ENCODE measurements at places on chromosomes 11 and 22. TPM values are rescaled to one million over a fixed set of nuclear protein-coding genes. Genes with fewer than 3 reads are reported as not detected.

DNA sequence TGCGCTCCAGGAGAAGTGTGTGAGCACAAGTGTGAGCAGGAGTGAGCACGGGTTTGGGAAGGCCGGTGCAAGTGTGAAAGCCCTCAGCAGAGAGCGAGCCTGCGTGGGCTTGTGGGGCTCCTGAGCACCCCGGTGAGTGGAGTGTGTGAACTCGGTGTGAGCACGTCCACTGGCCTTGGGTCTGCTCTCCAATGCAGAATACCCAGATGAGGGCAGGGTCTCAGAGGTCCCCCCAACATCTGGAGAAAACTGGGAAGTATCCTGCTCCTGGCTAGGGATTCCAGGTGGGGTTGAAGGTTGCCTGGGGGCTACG lies 1.2 kb downstream of the ESRRA start:
- DNase-seq: no peak

GRCh38 chr11:17294033-17294432 lies 17.5 kb downstream of the NUCB2 start:
- DNase-seq: no peak

DNA sequence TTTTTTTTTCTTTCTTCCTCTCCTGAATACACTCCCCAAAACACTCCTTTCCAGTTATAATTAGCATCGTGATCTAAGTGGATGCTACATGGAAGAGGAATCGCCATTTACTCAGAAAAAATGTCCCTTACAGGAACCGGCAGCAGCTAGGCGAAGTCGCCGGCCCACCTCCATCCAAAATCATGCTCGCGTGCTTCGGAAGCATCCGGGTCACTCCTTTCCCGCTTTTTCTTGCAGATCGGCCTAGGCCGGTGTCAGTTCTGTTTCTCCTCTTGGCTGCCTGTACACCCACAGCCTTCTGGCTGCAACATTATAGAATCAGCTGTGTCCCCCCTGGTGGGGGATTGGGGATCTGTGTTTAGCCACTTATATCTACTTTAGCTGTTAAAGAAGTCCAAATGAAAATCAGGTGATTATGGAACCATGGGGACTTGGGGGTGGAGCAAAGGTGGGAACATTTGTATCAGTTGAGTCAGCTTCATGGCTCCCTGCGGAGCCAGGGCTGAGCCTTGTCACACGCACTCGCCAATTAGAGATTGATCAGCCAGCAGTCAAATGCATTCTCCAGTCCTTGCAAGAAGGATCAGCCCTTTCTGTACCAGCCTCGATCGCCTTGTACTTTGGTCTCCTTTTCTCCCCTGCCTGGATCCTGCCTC lies 36.3 kb downstream of the ASRGL1 start:
- DNase-seq: no peak

The SCN2B gene
- under 0.01 TPM for total RNA-seq

DNA sequence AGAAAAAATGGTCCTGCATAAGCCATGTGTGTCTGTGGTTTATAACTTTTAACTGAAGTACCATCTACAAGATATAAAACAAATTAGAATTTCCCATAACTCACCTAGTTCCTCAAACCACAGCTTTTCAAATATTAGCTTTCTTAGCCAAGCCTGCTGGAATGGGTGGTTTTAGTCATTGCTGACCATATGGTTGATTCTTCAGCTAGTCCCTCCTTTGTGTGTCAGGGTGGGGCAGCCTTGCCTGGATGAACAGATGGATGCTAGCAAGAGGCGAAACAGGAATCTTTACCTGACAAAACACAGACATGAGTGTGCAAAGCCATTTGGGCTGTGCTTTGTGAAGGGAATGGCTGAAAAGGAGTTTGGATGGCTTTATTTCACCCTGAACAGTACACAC lies 6.9 kb upstream of the B3GNT6 start:
- DNase-seq: no peak

The GNAZ gene
- 10.3 TPM for total RNA-seq

The TRIM68 gene
- total RNA-seq: 8.5 TPM

DNA sequence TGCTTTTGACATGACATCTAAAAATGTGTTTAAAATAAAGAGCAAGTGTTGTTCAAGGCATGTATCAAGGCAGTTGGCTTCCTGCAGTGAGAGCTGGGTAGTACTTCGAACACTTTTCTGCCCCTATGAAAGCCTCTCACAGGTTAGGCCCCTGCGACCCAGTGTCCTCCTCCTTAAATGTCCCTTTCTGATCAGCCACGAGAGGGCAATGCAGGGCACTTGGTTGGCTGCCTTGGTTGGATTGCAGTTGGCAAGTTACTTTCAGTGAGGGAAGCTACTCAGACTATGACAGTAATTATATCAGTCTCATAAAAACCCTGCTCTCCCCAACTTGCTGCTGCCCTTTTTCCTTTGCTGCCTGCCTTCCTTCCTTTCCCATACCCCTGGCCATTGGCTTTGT lies 743.8 kb downstream of the NTM start:
- DNase-seq: no peak

- no peak for DNase-seq
Observed at GRCh38 chr11:86565388-86565787, 107.0 kb downstream of the ME3 start.

DNA sequence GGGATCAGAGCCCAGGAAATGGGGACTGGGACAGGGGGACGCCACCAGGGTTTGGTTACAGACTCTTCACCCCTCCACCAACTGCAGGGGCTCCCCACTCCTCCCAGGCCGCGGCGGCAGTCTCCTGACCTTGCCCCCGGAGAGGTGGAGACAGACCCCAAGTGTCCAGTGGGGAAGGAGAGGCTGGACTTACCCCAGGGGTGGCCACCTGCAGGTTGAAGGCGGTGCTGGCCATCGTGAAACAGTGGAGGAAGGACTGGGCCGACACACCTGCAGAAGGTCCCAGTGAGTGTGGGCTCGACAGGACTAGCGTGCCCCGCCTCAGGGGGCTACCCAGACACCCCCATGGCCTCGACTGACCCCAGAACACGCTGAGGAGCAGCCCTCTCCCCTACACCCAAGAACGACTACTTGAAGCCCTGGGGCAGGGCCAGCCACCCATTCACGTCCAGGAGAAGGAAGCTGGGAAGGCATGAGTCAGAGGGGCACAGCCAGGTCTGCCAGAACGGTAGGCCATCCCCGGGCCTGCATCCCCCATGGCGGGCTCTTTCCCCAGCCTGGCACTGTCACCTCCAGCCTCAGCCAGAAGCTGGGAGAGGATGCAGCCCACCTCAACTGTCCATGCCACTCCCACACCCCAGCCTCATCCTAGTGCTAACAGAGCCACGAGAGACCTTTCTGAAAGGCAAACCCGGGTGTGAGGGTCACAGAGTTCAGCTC lies 2.3 kb downstream of the GATD1 start:
- no peak for DNase-seq

DNA sequence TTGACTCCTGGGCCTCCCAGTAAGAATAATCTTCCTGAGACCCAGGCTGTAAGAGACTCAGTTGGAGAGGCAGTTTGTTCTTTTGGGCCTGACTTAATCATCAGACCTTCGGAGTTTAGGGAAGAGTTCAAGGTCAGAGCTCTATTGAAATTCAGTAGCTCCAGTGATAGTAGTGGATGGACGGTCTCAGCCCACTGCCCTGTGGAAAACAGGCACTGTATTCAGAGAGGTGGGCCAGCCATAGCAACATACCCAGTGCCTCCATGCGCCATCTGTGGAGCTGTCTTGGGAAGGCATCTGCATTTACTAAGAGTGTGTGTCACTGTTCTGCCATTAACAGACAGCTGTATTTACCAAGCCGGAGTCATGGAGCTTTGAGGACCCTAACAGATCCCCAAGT lies 2.9 kb downstream of the SMARCB1 start:
- DNase-seq: no peak

GRCh38 chr11:119644502-119644901 lies 84.5 kb downstream of the NECTIN1 start:
- no peak for DNase-seq

The NELL1 gene
- not detected for total RNA-seq

- no peak for DNase-seq
Observed at GRCh38 chr11:69539416-69540117, 58.1 kb downstream of the LINC01488 start.

The ABCG4 gene
- total RNA-seq: not detected

DNA sequence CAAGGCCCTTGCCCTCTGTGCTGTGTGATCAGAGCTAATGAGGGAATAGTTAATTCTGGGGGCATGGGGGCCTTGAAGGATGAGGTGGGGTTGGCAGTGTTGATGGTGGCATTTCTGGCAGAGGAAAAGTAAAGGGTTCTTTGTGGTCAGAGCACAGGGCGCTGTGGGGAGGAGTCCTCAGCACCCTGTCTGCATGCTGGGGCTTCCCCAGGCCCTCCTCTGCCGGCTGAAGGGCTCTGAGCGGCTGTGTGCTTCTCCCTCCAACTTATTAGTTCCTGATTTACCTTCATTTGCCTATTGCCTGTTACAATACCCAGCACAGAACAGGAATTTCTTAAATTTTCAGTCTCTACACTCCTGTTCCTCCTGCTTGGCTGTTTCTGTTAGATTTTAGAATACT lies 122.8 kb downstream of the HIPK3 start:
- DNase-seq: no peak

DNA sequence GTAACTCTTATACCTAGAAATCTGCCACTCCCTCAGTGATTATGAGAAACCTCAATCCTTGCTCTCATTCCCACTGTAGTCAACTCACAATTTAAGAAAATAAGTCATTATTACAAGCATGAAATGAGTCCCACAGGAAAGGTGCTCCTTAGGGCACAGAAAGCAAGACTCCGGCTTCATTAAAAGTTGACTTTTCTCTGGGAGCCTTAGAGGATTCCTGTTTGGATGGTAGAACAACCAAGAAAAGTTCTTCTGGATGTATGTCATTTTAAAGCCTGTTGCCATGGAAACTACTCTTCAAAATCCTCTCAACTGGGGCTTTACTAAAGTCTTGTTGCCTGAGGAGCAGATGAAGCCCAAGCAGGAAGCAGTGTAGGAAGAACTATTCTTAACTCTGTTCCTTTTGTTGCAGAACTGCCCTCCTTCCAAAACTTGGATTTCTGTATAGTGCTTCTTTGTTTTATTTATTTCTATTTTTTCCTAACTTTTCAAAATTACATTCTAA lies at the start of gene OR8B8:
TSS of gene OR8B8 (minus strand) at position 51 of the 505 bp plus-strand sequence. CDS start 4,611 bp downstream, outside the sequence.
- no peak for DNase-seq

Data from epithelial cell of proximal tubule (primary cell).